ENCODE measurements at places on chromosomes 1 and 21.

GRCh38 chr1:117060441-117061317 is 553 bp downstream of the TTF2 start:
- no peak for DNase-seq

DNA sequence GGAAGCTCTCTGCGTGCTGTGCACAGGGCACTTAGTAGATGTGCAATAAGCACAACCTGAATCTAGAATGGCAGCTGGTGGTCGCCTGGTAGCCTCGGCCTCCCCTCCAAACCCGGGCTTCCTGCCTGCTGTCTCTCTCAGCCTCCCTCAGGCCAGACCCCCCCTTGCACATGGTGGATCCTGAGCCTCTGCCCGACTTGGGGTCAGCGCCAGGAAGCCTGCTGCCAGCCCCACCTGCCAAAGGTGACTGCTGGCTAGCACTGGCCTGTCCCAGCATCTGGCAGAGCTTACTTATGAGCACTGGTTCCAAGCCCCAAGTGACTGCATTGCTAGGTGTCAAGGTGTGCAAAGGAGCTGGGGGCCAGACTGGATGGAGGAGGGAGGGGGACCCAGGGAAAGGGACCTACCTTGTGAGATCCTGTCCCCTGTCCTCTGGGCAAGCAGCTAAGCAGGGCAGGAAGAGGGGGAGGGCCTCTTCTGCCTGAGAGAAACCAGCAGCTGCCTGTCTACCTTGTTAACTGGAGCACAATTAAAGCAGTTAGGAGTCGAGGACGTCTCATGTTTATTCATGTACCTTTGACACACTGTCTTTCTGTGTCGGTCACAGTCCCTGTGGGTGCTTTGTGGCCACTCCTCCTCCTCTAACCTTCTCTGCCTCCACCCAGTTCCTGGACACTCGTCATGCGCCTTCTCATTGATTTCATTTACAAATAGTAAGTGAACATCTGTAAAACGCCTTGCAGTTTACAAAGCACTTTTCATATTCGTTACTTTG is 100.9 kb downstream of the DDX20 start:
- DNase-seq: peak; percentile 34

GRCh38 chr1:209755926-209756614 is at the start of gene TRAF3IP3:
Gene TRAF3IP3 (plus strand): TSS chr1:209756053. CDS start chr1:209760040, 3,987 bp downstream.
- DNase-seq: no peak

- no peak for DNase-seq
Measured at GRCh38 chr1:28845786-28846543, 34.0 kb downstream of the OPRD1 start.

DNA sequence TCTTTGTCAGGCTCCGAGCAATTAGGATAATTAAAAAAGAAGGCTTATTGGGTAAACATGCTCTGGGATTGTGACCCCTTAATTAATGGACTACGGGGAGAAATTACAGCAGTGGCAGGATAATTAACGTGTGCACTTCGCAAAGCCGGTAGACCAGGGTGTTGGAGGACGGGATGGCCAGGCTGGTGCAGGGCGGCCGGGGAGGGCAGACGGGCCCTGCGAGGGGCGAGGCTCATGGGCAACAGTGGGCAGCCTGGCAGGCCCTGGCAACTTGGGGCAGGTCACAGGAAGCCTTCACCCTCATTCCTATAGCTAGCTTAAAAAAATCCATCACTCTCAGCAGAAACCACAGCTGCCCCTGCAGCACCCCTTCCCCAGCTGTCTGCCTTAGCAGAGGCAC is 186.2 kb upstream of the ARHGEF16 start:
- no peak for DNase-seq

GRCh38 chr1:43539726-43540434 is 9.2 kb downstream of the PTPRF start:
- DNase-seq: no peak

GRCh38 chr21:43308101-43308814 is 118.7 kb downstream of the SIK1 start:
- no peak for DNase-seq

- no peak for DNase-seq
Measured at GRCh38 chr21:46129846-46130651, 25.3 kb downstream of the FTCD start.

- peak; percentile 53 for DNase-seq
Measured at GRCh38 chr21:44965251-44966022, 25.6 kb downstream of the SLX9 start.
